Left lung (tissue), 14 donors: ENCODE measurements at places on chromosomes 16 and 17. TPM values are rescaled to one million over a fixed set of nuclear protein-coding genes. Genes with fewer than 3 reads are reported as not detected.

KRT31 gene
- polyA plus RNA-seq: not detected

PTX4 gene
- not detected for polyA plus RNA-seq

HYDIN gene
- polyA plus RNA-seq: 15.2 TPM

GPR179 gene
- polyA plus RNA-seq: 0.31 TPM

STARD3 gene
- 54.6 TPM for polyA plus RNA-seq

CCDC78 gene
- 8.6 TPM for polyA plus RNA-seq

ZSCAN10 gene
- polyA plus RNA-seq: not detected

- no peak for DNase-seq
Observed at GRCh38 chr17:42266918-42267766, 9.0 kb downstream of the STAT5B start.

- no peak for DNase-seq
Observed at GRCh38 chr16:27472091-27473020, 70.4 kb downstream of the IL21R start.

DNA sequence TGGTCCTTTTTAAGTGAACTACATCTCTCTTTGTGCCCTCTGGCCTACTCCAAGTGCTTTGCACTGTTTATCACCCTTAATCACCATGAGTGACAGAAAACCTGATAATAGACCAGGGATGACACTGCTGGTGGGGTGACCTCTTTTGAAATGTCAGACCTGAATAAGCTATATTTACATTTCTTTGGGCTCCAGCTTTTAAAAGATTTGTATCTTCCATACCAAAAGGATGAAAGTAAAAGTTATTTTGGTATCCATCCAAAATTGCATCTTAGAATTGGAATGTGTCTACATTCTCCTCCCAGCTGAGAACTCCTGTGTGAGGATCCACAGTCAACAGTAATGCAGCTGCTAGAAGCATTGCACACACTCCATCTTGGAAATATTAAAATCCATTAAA is 370.0 kb downstream of the CDH11 start:
- DNase-seq: no peak

- no peak for DNase-seq
Observed at GRCh38 chr16:10226141-10226986, 44.1 kb upstream of the GRIN2A start.

DNA sequence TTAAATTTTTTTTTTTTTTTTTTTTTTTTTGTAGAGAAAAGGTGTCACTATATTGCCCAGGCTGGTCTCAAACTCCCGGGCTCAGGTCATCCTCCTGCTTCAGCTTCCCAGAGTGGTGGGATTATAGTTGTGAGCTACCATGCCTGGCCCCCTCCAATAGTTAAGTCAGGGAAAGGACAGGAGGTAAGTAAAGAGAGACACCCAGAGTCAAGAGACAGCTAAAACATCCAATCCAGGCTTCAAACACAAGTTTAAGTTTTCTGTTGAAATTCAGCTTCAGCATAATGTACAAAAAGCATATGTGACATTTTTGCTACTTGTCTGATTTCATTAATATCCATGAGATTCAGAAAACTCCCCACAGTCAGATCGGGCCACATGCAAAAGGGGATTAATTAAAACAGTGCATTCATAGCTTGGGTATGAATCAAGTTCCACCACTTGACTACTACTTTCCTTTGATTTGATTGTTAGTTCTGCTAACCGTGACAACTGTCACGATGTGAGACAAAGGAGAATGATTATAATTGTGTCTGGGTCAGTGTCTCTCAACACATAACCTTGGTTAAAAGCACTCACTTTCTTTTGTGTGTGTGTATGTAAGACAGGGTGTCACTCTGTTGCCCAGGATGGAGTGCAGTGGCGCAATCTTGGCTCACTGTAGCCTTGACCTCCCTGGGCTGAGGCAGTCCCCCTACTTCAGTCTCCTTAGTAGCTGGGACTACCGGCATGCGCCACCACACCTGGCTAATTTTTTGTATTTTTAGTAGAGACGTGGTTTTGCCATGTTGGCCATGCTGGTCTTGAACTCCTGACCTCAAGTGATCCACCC is 184.9 kb downstream of the PARN start:
- no peak for DNase-seq

DNA sequence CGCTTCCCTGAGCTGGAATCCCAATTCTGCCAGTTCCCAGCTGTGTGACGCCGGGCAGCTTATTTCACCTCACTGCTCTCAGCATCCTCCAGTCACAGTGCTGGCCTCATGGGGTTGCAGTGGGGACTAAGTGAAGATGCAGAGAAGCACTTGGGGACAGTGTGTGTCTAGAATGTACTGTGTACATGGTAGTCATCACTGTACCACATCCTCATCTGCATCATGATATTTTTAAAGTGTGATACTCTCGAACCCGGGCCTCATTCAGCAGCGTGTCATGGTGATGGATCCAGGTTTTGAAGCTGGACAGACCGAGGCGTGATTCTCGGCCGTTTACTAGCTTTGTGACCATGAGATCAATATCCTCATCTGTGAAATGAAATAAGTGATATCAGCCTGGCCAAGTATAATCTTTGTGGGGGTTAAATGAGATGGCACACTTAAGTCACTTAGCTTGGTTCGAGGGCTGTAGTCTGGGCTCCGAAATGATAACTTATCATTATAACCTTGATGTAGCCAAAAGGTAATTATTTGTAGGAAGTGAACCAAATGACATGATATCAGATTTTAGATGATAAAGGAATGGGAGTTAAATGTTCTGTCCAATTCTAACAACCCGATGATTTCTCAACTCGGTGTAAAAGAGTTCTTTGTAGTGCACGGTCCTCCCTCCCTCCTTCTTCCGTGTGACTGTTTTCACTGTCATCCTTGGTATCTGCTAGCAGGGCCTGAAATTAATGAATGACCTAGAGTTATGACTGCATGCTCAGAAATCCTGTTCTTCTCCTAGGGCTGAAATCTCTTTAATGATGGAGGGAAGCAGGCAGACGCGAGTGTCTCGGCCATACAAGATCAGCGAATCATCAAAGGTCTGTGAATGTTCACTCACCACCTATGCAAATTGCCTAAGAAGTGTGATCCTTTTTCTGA is 2.0 kb downstream of the KLHL36 start:
- DNase-seq: no peak

GRCh38 chr17:34756637-34757021 is 177.2 kb downstream of the TMEM132E start:
- DNase-seq: no peak

DNA sequence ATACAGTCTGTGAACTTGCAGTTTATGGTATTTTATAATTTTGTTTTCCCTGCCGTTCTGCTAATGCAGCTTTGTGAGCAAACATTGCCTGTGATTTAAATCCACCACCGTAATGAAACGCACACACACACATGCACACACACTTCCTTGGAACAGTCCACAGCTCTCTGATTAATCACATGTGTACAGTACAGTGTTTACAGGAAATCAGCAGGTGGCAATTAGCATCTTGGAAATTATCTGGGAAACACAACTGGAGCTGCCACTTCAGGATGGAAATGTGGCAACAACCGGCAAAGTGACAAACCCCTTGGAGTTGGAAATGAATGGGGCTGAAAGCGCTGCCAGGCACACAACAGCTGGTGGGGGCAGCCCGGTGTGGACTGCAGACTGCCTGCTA is 12.9 kb upstream of the ZKSCAN2 start:
- no peak for DNase-seq

DNA sequence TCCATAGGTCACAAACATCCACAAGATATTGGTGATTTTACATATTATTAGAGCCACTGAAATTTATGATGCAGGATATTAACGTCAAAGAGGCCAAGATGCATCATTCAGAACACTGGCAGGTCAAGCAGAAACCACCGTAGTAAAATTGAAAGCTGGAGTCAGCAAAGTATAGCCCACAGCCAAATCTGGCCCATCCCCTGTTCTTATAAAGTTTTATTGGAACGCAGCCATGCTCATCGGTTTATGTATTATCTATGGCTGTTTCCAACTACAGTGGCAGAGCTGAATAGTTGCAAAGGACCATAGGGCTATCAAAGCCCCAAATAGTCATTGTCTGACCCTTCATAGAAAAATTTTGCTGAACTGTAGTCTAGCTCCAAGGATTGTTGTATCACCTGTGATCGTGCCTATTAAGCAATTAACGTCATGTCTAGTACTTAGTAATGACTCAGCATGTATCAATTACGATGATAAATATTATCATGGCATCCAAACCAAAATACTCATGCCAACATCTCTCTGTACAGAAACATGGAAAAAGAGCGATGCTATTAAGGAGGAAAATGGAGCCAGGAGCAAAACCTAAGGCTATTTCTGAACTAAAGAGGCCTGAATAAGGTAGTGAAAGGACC is 165.6 kb downstream of the IRX3 start:
- no peak for DNase-seq

DNA sequence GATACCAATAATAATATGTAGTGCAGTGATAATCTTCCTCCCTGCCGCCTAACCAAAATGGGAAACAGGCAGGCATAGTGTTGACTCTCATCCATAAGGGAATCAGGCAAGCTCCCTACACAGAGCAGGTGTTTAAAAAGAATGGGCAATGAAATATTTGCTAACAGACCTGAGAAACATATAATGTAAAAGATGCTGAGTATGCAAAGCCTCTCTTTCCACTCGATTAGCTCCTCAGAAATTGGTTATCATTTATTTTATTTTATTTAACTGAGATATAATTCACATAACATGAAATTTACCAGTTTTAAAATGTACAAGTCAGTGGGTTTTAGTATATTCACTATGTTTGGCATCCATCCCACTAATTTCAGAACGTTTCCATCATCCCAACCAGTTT is 317.7 kb upstream of the TBX2 start:
- no peak for DNase-seq

DNA sequence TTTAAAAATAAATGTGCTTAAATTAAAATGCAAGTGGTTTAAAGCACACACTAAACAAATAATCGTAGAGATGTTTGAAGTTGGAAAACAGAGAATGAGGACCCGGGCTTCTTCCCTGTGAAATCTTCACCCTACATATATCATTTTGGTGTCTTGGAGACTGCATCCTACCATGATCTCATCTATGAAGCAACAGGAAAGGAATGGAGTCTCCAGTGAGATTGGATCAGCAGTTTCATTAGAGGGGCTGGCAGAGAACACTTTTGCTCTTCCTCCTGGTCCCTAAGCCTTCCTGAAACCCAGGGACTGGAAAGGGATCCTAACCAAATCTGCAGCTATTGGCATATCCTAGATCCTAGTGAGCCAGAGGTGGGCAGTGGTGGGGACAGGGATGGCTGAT is 85.0 kb downstream of the GRIN2A start:
- DNase-seq: no peak

GRCh38 chr16:19138601-19139000 is 24.8 kb downstream of the ITPRIPL2 start:
- DNase-seq: no peak

- DNase-seq: peak; percentile 84
Observed at GRCh38 chr16:711548-712320, 3.2 kb upstream of the METRN start.

DNA sequence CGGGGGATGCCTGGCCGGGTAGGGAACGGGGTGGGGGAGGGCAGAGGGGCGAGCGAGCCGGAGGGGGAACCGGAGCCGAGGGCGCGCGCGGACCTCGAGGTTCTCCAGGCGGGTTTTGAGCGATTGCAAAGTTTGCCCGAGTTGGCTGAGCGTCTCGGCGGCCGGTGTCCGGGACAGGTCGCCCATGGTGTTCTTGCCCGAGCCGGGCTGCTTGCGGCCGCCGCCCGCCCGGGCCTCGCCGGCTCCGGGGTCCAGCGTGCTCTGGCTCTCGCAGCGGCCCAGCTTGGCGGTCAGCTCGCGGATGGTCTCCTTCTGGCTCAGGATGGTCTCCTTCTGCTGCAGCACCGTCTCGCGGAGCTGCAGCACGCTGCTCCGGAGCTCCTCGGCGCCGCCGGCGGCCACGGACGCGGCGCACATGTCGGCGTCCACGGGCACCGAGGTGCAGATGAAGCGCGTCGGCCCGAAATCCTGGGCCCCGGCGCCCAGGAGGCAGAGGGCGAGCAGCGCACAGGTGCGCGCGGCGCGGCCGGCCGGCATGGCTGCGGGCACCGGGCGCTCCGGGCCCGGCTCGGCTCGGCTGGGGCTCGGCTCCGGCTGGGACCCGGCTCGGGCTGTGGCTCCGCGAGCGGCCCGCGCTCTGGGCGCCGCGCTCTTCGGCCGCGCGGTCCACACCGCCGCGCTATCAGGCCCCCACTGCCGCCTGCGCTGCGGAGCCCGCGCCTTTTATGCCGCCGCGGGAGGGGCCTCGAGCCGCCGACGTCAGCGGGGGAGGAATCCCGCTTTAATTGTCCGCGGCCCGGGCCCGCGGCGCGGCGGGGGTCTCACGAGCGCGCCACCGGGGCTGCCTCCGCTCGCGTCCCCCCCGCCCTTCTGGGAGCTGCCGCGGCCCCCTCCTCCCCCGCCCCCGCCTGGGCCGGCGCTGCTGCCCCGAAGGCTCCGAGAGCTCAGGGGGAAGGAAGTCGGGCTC is at the start of gene NPTX1:
Gene NPTX1, minus strand, starts transcription at position 698 of the 967 bp plus-strand sequence. Its CDS starts 161 bp downstream, at position 537.
- no peak for DNase-seq

DNA sequence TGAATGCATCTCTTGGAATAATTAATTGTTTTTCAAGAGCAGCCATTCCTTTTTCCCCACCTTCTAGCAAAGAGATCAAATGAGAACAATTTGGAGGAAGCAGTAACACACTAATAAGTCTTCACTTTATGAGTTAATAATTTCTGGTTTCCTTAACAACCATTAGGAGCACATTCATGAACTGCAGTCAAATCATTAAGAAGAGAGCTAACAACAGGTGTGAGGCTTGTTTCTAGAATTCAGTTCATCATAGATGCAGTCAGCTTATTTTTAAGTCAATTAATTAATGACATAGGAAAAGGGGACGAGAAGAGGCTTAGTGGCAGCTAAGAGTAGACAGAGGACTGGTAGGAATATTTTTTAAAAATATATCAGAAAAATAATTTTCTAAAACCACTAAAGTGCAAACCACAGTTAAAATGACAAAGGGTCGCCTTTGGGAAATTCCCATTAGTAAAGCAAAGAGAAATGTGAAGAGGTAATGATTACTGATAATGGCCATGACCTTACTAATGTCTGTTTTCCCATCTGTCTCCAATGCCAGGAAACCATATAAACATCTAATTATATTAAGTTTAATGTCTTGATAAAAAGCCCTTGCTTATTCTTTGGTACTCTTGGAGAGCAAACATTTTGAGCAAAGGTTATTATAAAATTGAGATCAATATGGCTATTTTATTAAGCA is 184.2 kb downstream of the KCNJ2 start:
- DNase-seq: no peak

GRCh38 chr17:9643611-9644010 is 1.7 kb upstream of the USP43 start:
- DNase-seq: no peak

DNA sequence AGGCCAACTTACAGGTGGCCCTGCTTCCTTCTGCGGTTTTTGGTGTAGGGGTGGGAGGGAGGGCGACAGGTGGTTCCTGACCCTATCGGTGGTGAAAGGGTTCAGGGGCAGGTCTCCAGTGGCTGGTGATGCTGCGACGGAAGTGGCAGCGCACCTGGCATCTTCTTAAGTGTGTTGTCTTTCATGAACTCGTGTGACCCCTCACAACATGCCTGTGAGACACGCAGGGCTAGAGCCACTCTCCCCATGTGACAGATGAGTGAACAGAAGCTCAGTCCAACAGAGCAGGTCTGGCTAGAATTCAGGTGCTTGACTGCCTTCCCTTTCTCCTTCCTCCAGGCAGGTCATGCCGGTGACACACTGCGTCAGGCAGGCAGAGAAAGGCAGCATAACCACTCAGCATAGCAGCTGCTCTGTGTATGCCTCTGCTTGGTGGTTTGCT is 8.0 kb downstream of the TNFAIP1 start:
- DNase-seq: no peak

GRCh38 chr17:58326609-58327362 is 1.8 kb downstream of the TSPOAP1 start:
- DNase-seq: no peak

GRCh38 chr17:70868149-70868548 is 698.8 kb downstream of the KCNJ2 start:
- DNase-seq: no peak
